ENCODE measurements at places on chromosomes 12 and 14.
A peak's percentile ranks its signal among the peaks of the same experiment; 100 is the strongest.

DNA sequence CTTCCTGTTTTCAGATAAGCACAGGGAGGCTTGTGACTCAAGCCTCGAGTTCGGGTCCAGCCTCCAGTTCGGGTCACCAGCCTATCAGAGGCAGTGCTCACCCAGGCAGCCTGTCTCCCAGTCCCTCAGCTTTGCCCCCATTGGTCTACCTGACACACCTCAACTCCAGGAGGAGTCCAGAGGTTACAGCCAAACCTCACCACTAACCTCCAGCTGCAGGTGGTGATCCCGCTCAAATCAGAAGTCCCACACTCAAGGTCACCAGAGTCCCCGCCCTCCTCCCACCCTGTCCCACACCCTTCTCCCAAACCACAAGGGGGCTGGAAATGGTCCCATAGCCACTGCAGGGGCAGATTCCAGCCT, 42.1 kb downstream of the KDM2B start:
- no peak for ATAC-seq

DNA sequence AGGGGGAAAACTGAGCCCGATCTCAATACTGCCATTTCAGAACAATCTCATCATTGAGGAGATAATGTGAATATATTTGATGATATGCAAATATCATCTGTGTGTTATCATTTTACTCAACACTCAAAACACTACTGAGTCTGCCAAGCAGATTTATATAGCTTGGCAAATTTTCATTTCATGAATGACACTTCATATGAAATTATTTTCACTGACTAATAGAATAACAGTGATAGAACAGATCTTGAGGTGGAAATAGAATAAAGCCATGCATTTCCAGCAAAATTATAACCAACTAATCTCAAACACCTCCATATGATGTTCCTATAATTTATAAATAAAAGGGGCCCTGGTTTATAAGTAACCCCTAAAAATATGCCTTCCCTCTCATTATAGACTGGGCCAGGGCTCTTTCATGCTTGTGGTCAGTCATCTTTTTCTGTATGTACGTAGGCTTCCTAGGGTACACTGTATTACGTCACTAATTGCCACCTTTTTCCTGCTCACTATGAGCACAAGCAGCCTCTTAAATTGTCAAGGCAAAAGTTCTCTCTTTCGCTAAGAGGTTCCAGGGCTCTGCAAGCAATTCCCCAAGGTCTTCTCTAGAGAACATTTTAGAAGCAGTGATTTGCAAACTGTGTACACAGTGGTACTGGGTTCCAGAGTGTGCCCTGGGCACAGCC, 197.1 kb upstream of the FOXN3 start:
- no peak for ATAC-seq

DNA sequence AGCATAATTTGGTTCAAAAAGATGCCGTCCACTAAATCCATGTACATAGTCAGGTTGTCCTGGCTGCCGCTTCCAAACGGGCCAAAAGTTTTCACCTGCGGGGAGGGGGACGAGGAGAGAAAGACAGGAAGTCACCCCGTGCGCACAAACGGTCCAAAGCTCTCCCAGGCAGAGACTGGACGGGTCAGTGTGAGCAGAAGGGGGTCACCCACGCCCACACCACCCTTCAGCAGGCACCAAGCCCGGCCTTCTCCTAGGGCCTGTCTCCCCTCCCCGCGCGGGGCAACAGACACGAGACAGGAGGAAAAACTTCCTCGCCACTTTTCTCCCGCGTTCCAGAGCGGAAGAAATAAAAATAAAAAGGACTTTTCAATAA, 888 bp downstream of the CCDC88C start:
- ATAC-seq = no peak

- no peak for ATAC-seq
Measured at GRCh38 chr14:67569011-67569650, 30.9 kb downstream of the PIGH start.

- no peak for ATAC-seq
Measured at GRCh38 chr12:132044661-132045412, 95.1 kb downstream of the EP400 start.

GRCh38 chr14:89061696-89062095, 237.2 kb downstream of the TTC8 start:
- ATAC-seq = no peak

- ATAC-seq = no peak
Measured at GRCh38 chr12:30440826-30441602, 254.7 kb downstream of the IPO8 start.

DNA sequence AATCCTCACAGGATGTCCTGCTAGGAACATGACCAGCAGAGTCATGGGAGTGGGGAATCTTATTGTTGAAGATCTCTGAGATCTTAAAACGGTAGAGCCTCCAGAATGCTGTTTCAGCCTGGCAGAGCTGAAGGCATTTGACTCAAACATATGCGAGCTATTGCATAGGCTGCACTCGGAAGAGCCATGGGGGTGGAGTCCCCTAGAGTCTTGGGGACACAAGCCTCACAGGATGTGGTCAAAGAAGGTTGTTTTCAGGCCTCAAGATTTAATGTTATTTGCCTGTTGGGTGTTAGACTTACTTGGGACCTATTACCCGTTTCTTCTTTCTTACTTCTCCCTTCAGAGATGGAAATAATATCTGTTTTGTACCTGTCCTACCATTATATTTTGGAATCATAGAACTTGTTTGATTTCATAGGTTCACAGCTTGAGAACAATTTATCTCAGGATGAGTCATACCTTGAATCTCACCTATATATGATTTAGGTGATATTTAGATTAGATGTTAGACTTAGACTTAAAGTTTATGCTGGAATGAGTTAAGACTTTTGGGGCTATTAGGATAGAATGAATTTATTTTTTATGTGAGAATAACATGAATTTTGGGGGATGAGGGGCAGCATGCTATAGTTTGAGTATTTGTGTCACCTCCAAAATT, 172.2 kb upstream of the ATP2B1 start:
- ATAC-seq = no peak

- no peak for ATAC-seq
Measured at GRCh38 chr12:50842637-50843493, at the start of gene TMPRSS12. TSS of gene TMPRSS12 (plus strand) at chr12:50842926. CDS start at chr12:50842965, 39 bp downstream.

DNA sequence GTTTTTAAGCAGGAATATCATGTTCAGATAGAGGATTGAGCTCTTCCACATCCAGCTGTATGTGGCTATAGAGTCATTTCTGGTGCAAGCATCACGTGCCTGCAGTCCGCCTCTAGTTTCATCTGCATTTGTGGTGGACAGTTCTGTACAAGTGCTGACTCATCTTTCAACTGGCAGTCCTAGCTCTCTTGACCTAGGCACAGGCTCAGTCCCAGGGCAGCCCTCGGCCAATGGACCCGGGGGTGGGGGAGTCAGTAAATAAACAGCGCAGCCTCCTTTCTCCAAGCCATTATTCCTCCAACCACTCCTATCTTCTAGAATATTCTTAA, 41.8 kb upstream of the FRMD6 start:
- no peak for ATAC-seq

- ATAC-seq = no peak
Measured at GRCh38 chr12:91222746-91223145, 40.1 kb upstream of the DCN start.

DNA sequence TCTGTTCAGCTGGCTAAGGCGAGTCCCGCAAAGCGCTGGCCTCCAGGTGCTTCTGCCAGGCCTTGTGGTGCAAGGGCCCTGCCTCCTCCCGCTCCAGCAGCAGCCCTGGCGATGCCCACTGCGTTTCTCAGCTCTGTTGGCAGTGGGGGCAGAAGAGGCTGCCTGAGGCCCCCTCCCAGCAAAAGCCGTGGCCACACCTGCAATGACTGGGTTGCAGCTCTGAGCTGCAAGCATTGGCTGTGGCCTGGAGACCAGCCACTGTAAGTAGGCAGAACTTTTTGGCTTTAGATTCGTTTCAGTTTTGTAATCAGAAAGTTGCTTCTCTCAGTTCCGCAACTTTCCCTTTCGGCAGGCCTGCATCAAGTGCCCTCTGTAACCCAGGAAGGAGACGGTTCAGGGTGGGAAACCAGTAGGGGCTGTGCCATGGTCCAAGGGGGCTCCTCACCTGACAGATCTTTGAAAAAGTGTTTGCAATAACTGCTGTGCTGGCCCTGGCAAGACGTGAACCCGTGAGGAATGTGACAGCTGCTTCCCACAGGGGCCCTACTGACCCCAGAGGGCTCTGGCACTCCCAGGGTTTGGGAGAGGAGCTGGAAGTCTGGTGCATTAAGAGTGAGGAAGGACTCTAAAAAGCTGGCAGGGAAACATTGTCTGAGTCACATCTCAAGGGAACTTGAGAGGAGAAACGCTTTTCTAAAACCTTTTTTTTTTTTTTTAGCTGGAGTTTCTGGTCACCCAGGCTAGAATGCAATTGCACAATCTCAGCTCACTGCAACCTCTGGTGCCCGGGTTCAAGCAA, 54.5 kb upstream of the MAX start:
- ATAC-seq = peak; percentile 87

DNA sequence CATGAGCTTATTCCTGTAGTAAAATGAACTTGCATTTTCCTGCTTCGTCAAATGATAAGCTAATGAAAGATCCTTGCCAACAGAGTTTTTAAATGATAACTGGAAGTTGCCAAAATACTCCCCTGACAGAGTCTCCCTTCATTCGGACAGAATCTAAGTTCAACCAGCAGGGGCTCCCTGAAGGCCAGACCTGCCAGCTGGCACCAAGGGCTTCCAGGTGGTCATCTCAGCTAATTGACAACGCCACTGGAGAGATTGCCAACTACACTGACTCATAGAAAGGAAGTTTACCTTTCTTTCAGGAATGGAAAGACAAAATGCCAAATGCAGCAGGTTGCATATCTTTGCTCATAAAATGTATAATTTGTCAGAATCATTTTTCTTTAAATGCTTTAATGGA, 462.8 kb downstream of the GXYLT1 start:
- no peak for ATAC-seq

- ATAC-seq = no peak
Measured at GRCh38 chr14:104339829-104340228, 201.4 kb downstream of the KIF26A start.

GRCh38 chr12:25524366-25524765, 28.7 kb downstream of the LMNTD1 start:
- no peak for ATAC-seq

GRCh38 chr14:24176599-24176998, 4.7 kb downstream of the REC8 start:
- ATAC-seq = no peak

GRCh38 chr12:128970110-128970509, 116.8 kb downstream of the GLT1D1 start:
- ATAC-seq = no peak

GRCh38 chr12:123533672-123534643, at the start of gene RILPL1:
TSS of gene RILPL1 (minus strand) at chr12:123533719. CDS start at chr12:123533482, 237 bp downstream.
- peak; percentile 79 for ATAC-seq

GRCh38 chr12:132264086-132265010, 65.0 kb downstream of the GALNT9 start:
- no peak for ATAC-seq

GRCh38 chr12:20040831-20041230, 327.5 kb upstream of the PDE3A start:
- no peak for ATAC-seq
